Effector CD4-positive, alpha-beta T cell (primary cell): ENCODE measurements at places on chromosomes 1 and 21.

- DNase-seq: no peak
Observed at GRCh38 chr1:196493881-196494280, 114.4 kb downstream of the KCNT2 start.

GRCh38 chr1:53084589-53084971 lies 22.6 kb downstream of the PODN start:
- DNase-seq: no peak

DNA sequence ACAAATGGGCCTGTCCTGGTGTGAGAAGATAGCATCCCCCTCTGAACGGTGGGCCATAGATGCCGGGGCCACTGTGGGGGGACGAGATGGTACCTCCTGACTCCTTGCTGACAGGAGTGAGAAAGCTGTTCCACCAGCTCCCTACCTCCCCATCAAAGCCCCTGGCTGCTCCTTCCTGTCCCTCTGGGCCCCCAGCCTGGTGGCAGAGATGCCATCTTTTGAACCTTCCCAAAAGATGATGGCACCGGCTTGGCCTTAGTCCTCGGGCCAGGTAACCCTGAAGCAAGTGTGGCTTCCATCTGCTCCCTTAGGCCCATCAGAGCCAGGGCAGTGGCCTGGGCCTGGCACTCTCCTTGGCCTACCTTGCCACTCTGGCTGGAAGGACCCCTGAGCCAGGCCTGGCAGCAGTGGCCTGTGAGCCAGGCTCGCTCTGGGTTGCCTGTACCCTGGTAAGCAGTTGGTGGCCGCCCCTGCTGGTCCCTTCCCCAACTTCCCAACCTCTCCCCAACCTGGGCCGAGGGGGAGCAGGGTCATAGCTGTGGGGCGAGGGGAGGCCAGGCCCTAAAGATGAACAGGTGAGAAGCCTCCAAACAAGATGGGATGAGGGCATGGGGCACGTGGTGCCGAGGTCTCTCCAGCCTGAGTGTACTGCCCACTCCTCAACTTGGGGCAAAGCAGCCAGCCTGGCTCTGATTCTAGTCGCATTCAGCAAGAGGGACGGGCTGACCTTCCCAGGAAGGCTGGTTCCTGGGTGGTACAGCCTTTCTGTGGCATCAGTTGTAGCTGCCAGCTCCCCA lies 34.7 kb downstream of the ZBTB17 start:
- no peak for DNase-seq

DNA sequence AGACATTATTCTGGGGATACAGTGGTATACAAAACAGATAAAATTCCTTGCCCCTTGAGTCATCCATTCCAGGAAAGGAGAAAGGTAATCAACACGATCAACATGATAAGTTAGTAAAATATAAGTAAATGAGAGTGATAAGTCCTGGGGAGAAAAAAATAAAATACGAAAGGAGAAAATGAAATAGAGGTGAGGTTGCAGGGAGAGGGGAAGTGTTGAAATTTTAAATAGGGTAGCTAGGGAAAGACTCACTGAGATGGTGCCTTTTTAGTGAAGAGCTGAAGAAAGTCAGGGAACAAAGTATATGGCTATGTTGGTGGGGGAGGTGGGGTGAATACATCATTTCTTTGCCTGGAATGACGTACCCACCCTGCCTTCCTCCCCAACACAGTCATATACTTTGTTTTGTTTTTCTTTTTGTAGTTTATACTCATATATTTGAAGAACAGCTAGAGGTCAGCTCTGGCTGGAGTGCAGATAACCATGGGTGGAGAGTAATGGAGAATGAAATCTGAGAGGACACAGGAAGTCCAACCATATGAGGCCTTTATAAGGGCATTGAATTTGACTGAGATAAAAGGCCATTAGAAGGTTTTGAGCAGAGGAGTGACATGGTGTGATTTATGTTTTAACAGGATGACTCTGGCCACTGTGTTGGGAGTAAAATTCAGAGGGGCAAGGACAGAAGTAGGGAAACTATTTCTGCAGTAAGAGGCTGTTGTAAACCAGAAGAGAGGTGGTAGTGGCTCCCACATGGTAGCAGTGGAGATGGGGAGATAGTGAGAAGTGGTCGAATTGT lies 54.8 kb downstream of the OSBPL9 start:
- no peak for DNase-seq

DNA sequence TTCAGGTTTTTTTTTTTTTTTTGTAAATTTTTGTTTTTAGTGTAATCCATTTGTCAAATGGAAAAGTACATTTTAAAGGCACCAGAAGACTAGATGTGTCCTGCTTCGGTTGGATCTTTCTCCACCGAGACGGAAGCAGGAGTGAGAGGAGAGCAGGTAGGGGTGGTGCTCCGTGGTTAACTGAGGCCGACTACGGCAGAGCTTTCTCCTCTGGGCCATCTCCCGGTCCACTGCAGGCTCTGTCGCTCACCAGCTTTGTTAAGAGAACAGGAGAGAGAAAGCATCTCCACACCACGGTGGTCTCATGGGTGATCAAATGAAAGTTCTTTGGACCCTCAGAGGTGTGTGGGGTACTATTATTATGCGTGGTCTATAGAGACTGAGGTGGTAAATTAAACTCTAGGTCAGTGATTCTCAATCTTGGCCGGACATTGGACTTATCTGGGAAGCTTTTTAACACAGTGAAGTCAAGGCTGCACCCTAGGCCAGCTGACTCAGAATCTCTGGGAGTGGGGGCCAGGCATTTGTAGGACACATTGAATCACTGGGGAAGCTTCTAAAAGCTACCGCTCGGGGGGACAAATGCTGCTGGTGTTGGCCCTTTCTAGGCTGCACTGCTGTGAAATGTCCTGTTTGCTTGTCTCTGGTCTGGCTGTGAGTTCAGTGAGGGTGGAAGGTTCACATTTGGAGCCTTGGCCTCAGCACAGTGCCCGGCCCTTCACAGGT lies 25.0 kb downstream of the ABCA4 start:
- no peak for DNase-seq

DNA sequence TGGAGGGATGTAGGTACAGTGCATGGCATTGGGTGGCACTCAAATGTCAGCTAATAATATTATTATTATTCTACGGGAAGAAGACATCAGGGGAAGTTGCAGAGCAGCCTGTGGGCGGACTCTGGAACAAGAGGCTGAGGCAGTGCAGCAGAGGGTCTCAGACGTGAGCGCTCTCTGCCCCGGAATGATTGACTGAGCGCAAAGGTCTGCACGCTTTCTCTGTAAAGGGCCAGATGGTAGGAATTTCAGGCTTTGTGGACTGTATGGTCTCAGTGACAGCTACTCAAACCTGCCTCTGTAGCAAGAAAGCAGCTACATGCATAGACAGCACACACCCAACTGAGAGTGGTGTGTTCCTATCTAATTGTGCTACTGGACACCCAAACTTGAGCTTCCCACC lies 29.6 kb upstream of the VPS13D start:
- DNase-seq: no peak

- no peak for DNase-seq
Observed at GRCh38 chr1:116453481-116453880, 80.4 kb downstream of the ATP1A1 start.

DNA sequence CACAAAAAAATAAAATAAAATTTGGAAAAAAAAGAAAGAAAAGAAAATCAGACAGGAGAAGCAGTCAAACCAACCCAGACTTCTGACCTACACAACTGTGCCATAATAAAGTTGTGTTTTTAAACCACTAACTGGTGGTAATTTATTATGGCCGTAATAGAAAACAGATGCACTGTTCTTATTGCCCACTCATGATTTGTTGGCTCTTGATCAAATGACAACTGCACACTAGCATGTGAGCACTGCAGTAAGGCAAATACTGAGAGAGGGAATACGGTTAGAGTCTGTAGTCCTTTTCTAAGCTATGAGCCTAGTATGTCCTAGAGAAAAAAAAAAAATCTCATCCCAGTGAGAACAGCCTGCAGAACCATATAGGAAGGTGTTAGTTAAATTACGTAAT lies 61.2 kb upstream of the TNR start:
- DNase-seq: no peak

GRCh38 chr1:13702425-13703127 lies 2.6 kb downstream of the PRDM2 start:
- DNase-seq: peak; percentile 80

GRCh38 chr1:30216602-30217001 lies 506.8 kb downstream of the MATN1 start:
- no peak for DNase-seq

GRCh38 chr1:150874455-150875196 lies 1.8 kb downstream of the ARNT start:
- DNase-seq: no peak

DNA sequence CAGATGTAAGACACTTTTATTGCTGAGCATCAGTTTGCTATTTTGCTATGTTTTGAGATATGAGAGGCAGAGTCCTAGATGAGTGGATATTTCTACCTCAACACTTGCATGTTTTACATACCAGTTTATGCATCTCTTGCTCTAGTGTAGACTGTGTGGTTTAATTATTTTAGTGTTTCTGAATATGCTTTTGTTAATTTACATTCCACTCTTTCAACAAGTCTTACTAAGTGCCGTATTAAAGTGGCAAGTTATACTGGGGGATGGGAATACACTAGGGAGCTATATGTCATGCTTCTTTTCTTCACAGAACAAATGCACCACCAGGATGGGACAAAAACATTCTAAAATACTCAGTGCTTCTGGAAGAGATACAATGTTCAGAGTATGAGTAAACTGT lies 507.7 kb upstream of the PRMT6 start:
- DNase-seq: no peak

DNA sequence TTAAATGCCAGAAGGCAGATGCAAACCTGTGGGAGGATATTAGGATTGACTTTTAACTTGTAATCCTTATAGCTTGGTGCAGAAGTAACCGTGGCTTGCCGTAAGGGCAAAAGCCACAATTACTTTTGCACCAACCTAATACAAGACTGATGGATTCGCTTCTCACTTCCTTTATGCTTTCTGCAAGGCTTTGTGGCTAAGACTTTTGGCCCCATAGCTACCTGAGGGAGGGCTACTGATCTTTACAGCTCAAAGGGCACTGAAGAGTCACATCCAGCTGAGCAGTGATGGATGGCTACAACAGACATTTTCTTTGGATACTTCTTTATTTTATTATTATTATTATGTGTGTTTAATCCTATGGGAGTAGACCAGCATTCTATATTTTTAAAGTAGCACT lies 140.4 kb downstream of the ST6GALNAC5 start:
- DNase-seq: no peak

DNA sequence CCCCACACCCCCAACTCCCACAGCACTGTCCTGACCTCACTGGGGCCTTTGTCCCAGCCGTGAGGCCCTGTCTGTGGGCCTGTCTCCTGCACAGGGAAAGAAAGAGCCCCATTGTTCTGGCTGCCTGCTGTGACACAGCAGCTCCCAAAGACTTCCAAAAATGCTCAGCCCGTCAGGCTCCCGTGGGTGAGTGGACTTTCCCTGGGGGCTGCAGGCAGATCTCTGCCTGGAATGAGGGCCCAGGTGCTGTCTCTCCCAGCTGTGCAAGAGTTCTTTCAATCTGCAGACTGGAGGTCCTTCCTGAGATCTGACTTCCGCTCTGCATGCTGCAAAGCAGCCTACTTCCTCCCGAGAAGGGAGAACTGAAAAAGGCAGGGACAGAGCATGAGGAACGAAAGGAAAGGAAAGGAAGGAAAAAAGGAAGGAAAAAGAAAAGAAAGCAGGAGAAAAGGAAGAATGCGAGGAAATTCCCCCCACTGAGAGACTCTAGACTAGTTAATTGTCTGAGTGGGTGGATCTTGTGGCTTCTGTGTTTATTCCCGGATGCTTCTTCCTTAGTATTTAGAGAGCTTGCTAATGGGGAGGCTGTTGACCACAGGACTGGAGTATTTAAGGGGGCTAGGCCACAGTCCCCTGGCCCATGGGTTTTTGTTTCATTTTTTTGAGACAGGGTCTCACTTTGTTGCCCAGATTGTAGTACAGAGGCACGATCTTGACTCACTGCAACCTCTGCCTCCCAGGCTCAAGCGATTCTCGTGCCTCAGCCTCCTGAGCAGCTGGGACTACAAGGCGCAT lies 15.0 kb downstream of the NES start:
- no peak for DNase-seq

- no peak for DNase-seq
Observed at GRCh38 chr1:214570442-214570841, 19.0 kb upstream of the PTPN14 start.

DNA sequence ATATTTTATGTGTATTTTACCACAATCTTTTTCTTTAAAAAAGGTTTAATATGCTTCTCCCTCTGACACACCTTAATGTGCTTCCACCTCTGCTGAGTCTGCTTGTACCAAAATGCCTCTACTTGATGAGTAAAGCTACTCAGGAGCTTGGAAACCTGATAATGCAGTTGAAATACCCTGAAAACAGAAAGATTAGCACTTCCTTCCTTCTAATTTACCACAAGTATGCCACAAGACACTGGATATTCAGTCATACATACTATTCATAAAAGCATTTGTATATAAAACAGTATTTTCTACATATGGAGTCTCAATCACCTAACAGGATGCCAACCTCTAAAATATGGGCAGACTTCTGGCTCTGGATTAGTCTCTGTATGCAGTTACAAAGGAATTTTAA lies 55.0 kb downstream of the SLC35D1 start:
- DNase-seq: no peak

GRCh38 chr1:21027805-21028204 lies 148.9 kb downstream of the EIF4G3 start:
- no peak for DNase-seq

DNA sequence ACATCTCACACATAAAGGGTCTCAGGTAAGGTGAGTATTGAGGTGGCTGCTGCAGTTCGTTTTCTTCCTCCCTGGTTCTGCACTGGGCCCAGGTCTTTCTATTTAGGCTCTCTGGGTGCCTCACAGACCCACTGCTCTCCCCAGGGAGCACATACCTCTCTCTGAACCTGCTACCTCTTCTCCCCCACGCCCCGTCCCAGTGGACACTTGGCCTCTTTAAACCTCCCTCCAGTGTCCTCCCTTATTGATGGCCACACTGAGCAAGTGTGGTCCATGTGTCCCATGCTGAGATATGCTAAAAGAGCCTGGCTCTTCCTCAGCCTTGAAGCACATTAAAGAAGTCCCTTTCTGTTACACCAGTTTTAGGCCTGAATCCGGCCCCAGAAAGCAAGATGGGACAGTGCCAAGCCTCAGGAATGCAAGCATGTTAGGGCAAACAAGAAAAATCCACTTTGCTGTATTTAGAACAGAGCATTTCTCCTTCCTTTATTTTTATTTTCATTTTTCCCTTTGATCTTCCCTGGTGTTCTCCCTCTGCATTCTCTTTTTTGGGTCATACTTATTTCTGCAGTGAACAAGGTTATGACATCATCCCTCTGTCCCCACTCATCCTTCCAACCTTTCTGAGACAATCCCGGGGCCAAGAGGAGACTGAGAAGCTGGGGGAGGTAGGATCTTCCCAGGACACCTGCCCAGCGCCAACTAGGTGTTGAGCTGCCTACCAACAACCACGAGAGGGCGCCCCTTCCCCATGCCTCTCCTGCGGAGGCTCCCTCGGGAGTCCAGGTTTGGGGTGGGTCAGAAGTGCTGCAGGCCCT lies 5.0 kb upstream of the CHI3L2 start:
- DNase-seq: peak; percentile 62

- DNase-seq: no peak
Observed at GRCh38 chr1:205448540-205449253, 7.1 kb downstream of the BLACAT1 start.

GRCh38 chr1:72397786-72398185 lies 115.4 kb upstream of the NEGR1 start:
- DNase-seq: no peak
